RPMI8226 (cell line): ENCODE measurements at places on chromosomes 16 and 17.

- DNase-seq: peak; percentile 73
Measured at GRCh38 chr17:79808763-79809529, 12.1 kb upstream of the CBX8 start.

- DNase-seq: no peak
Measured at GRCh38 chr17:14690704-14691103, 389.8 kb downstream of the HS3ST3B1 start.

DNA sequence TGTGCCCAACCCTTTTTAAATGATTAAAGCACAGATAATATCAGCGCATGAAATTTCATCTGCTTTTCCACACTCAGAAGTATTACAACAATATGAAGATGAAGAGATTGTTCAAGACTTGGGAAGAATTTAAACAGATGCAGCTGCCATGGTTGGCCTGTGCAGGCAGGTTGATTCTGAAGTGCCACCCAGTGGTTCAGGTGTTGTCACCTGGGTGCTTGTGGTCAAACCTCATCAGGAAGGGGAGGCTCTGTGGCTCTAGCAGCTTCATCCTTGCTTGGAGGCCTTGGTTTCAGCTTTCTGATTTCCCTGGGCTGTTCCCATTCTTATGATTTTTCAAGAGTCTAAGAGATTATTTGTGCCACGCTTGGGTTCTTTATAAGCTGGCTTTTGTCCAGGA lies 22.2 kb upstream of the CLEC18C start:
- DNase-seq: no peak

DNA sequence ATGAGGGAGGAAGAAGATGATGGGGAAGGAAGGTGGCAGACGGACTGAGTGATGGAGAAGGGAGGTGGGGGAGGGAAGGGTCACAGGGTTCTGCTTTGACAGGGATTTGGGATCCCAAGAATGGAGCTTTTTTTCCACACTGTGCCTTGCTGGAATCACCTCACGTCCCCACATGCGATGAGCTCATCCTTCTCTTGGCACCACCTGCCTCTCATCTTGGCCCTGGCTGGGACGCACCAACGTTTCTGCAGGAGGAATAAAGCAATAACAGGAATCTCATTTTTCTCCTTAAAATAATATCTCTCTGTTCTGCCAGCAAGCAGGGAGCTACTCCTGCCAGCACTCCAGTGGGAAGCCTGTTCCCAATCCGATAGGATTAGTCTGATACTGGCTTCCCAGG lies 47.8 kb downstream of the MEOX1 start:
- DNase-seq: no peak

GRCh38 chr16:68995011-68995504 lies 110.4 kb upstream of the HAS3 start:
- DNase-seq: peak; percentile 18

DNA sequence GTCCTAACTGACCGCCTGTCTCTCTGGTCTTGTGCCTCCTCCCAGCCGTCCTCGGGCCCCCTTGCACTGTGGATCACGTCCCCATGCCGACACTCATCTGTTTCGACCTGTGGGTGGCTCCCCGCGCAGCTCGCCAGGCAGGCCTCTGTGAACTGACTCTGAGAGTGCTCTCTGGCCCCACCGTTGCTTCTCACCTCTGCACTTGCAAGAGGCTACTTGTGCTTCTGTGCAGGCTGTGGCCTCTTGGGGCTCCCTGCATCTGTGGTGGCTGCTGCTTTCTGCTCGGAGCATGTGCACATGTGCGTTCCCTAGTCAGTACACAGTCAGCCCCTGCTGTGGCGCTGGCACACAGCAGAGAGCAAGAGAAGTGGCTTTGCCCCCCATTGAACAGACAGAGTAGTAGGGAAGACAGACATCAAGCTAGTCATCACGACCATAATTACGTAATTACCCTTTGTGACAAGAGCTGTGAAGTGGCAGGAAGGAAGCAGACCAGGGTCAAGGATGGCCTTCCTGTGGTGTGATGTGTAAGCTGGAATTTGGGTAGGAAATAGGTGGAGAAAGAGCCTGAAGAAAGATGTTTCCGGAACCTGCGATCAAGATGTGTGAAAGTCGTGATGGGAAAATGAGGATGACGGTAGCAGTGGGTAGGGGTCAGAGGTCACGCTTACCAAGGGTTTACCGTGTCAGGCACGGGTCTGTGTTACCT lies 256.0 kb upstream of the CACNG5 start:
- no peak for DNase-seq

GRCh38 chr17:76801706-76802105 lies 63.8 kb downstream of the MFSD11 start:
- no peak for DNase-seq

GRCh38 chr17:39197380-39198185 lies at the start of gene CACNB1:
TSS of gene CACNB1 (minus strand) at chr17:39197669. CDS start at chr17:39197495, 174 bp downstream.
- peak; percentile 78 for DNase-seq

DNA sequence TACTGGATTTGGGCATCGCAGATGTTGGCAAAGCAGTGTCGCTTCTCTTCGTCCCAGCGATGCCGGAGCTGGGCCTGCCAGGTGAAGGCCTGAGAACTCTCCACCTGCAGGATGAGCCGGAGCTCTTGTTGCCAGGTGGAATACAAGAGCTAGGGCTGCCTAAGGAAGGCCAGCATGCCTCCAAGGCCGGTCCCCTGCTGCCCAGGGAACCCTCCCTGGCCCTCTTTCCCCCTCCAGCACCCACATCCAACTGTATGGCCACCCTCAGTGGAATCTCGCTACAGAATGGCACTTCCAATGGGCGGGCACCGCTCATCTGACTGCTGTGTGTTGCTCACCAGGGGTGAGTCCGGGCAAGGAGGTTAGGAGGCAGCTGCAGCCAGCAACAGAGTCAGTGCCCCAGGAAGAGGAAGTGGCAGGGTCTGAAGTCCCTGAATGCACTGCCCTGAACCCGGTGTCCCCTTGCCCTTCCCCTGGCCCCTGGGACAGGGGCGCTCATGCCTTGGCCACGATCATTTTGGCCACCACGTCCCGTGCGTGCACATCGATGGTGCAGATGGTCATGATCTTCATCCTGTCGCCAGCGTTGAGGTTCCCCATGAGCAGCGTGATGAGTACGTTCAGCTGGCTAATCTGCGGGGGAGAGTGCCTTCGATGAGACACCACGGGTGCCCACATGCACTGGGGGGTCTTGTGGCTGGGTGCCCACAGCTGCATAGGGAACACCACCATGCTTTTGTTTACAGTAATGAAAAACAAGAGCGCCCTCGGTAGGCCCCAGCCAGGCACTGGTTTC lies 75.8 kb downstream of the DNAH17 start:
- peak; percentile 29 for DNase-seq

DNA sequence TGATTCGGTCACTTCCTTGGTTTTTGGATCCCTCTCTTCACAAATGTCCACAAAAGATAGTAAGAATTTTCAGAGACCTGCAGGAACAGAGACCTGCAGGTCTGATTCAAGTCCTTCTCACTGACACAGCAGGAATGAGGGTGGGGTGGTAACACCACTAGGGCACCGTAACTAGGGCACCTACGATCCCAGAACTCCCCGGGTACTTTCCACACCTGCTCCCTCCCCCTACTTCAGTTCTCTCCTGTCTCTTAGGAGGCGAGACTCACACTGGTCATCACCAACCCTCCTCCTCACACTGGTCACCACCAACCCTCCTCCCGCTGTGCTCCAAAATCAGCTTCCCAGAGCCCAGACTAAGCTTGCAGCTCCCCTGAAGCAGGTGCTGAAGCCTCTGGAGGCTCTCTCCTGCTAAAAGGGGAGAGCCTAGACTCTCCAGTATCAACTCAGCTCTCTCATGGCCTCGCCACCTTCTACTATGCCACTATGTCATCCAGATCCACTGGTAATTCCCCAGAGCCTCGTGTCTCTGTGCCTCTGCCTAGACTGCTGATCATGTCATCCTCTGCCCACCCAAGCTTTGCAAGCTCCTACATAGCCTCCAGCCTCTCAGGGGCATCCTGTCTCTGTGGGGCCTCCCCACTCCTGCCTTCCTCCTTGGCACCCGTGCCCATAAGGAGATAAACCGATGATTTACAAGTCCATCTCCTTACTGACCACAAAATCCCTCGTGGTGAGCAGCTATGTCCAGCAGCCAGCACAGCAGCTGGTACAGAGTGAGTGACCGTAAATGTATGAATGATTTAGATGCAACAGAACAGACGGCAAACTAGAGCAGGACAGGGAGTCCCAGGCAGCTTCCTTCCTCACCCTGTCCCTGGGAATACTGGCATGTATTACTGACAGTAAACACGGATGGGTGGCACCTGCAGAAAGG lies 63.4 kb upstream of the GSG1L start:
- DNase-seq: no peak

- DNase-seq: peak; percentile 22
Measured at GRCh38 chr17:57735707-57736106, 9.4 kb downstream of the CCDC182 start.
